ENCODE measurements at places on chromosomes 3 and 15.
A peak's percentile ranks its signal among the peaks of the same experiment; 100 is the strongest.

- DNase-seq, result no peak
These were observed 147.3 kb upstream of the UBE2E2 start for GRCh38 chr3:23055733-23056376.

GRCh38 chr3:105274536-105274935, 92.2 kb upstream of the ALCAM start:
- no peak for DNase-seq

- no peak for DNase-seq
These were observed 254.5 kb upstream of the ROPN1 start for GRCh38 chr3:124246376-124246775.

DNA sequence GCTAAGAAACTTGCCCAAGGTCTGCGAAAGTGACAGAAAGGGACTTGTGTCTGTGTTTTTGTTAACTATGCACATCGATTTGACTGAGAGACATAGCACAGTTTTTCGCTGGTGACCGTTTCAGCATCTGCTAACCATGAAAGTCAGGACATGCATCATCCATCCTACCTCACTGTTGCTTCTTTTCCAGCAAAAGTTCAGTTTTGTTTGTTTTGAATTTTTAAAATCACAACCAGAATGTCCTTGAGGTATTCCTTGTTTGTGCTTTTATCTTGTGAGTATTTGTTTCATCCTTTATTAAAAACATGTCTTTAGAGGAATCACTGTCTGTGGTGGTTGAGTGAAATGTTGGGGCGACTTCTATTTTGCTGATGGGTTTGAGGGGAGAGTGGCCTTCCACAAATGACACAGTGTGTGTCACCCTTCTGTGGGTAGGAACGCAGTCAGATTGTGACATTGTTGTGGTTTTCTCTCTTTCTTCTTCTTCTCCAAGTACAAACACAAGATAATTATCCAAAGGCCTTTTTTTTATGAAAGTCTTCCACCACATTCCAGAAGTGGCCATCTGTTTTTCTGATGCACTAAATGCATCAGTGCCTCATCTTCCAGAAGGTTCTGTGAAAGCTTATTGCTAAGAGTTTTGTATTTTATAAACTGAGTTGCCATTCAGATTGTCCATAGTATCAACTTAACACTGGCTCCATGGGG, 214.4 kb upstream of the NR2E3 start:
- no peak for DNase-seq

- no peak for DNase-seq
These were observed 312.8 kb upstream of the CHRM5 start for GRCh38 chr15:33655488-33655887.

DNA sequence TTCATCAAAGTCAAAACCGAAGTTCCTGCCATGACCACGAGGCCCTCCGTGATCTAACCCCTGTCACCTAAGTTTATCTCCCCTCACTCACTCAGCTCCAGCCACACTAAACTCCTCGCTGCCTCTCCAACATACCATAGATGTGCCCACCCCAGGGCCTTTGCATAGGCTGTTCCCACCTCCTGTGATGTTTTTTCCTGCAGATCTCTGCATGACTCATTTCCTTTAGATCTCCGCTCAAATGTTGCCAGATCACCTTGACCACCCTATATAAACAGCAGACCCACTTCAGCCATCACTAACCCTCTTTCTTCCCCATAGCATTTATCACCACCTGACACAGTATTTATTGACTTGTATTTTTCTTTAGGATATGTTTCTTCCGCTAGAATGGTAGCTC, 58.5 kb downstream of the HRH1 start:
- DNase-seq, result no peak

- peak; percentile 38 for DNase-seq
These were observed 609 bp downstream of the GOLGA8A start for GRCh38 chr15:34436956-34437442.

DNA sequence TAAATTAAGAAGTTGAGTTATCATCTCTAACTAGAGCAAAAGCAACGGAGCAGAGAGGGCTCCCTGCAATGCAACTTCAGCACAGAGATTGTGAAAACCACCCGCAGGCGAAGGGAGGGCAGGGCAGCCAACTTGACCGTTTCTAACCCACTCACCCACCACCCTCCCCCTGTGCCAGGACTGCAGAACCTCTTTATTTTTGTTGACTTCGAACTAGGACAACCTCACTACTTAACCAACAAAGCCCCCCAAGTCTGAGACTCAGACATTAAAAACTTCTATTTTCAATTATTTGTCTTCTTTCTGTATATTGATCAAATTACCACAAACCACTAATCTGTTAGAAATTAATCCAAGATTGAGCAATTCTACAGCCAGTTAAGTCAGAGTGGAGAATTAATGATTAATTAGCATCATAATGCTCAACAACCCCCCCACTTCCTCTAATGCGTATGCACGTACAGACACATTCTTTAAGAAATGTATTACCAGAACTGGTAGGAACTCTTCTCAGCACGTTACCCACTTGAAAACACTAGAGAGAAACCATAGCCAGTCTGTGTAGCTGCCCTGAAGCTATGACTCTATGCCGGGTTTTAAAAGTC, 2.0 kb downstream of the MGLL start:
- DNase-seq, result no peak

DNA sequence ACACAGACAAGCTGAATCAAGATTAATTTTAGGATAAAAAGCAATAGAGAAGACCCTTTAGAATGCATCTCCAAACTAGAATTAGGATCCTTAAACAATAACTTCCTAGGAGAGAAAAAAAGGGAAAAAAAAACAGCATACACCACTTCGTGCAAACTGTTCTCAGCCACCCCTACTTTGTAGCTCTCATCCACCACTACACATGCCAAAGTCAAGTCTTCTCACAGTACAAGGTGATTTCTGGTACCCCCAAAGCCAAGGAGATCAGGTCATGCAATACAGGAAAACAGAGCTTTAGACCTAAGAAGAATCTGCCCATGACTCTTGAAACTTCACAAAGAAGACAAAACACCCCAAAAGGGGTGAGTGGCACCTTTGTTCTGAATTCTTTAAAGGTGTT, 166.9 kb downstream of the SUCNR1 start:
- DNase-seq, result no peak

GRCh38 chr15:84766461-84767035, 18.2 kb downstream of the ZNF592 start:
- no peak for DNase-seq

- no peak for DNase-seq
These were observed 224.2 kb downstream of the MINAR1 start for GRCh38 chr15:79656151-79657000.

DNA sequence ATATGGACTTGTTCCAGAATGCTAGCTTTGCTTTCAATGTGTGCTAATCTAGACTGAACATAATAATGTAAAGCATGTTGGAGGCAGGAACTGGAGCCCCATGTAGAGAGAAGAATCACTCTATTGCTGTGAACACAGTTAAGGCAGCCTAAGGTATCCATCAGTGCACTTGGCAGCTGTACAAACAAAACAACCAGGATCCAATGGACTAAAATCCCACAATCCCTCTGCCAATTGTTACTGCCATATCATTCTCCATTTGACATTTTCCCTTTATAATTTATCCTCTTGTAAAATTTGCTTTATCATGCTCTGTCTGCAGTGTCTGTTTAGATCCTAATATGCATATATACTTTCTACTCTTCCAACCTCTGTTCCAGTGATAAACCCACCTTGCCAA, 756.8 kb upstream of the LMCD1 start:
- DNase-seq, result no peak

DNA sequence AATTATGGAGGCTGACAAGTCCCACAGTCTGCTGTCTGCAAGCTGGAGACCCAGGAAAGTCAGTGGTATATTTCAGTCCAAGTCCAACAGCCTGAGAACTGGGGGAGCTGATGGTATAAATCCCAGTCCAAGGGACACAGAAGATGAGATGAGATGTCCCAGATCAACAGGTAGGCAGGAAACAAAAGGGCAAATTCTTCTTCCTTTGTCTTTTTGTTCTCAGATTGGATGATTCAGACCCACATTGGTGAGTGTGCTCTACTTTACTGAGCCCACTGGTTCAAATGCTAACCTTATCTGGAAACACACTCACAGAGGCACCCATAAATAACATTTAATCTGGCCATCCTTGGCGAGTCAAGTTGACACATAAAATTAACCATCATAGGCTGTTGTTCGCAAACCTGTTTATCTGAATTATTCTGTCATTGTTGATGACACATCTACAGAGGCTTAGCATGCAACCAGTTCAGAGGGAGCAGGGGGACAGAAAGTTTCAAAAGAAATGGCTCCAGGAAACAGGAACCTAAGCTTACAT, 62.7 kb upstream of the ITGA11 start:
- no peak for DNase-seq

DNA sequence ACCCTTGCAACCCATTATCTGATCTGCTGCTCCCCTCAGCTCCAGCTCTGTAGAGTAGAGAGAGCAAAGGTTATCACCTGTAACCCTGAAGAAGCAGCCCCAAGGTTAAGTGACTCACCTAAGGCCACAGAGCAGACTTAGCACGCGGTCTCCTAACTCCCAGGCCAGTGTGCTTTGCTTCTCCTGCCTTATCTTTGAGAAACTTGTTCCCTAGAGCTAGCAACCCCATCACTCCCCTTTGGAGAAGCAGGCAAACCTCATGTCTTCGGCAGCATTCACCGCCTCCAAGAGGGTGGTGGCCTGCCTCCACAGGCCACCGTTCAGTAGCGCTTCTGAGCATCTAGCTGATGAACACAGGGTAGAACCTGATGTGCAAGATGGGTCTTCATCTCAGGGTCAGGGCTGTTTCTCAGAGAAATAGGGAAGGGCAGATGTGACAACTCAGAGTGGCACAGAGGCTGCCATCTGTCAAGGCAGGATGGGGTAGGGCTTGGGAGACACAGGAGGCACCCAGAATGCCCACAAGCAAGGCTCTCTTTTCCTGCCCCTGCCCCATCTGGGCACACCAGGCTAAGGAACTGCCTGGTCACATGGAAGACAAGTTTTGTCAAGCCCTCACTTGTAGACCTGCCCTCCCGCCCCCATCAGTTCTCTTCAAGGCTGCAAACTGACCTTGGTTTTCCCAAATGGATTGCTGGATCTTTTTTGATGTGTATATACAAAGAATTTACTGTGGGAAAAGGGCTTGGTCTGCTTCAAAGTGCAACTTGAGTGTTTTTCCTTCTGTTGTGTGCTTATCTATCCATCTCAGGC, 34.9 kb upstream of the CLK3 start:
- no peak for DNase-seq

DNA sequence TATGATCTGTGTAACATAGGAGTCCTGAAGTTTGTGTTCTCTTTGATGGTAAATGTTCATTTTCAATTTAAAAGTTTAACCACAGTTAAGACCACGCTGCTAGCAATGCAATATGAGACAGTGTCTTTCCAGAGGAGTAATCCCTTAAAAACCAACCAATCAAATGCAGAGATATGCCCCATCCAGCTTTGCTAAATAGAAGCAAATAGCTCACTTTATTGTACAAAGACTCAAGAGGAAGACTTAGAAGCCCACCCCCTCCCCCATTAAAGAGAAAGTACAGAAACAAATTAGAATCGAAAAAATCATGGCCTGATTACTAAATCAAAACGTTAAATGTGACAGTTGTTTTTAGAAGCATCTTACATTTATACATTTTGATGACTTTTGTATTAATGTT, 2.1 kb upstream of the ANP32A start:
- no peak for DNase-seq

DNA sequence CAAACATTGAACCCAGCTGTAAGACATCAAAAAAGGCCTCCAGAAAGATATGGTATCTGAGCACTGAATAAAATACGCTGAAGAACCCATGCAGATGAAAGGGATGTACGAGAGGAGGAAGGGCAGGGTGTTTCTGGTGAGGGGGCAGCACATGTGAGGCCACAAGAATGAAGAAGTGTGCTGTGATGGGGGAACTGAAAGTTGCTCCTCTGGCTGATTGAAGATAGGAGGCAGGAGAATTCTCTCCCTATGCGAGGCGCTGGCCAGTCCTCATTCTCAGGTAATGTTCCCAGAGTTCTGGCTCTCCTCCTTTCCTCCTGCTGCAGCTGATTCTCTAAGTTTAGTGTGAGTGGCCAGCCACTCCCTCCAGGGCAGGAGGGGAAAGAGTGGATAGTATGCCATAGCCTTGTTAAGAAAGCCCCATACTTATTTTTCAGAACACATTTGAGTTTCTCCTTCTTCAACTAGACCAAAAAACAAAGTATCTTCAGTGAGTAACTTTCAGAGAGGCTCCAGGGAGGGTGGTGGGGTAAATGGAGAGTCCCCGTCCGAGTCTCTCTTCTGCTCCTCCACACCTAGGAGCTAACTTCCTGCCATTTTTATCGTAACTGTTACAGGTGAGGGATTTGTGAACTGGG, 26.9 kb upstream of the MYO1E start:
- DNase-seq, result no peak

GRCh38 chr3:71805199-71805598, 20.3 kb upstream of the PROK2 start:
- DNase-seq, result no peak

DNA sequence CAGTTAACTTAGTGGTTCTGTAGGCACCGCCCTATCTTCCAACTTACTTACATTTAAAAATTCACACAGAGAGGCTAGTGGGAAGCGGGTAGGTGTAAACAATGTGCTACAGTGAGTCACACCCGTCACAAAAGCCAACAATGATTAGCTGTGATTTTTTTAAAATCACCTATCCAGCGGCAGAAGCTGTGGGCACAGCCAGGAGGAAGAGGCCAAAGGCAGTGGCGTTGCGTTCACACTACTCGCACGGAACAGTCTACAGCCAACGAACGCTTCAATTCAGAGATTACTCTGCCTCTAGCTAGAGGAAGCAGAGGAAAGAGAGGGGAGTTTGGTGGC, 2.5 kb upstream of the NLGN1 start:
- no peak for DNase-seq

- no peak for DNase-seq
These were observed 1.3 kb upstream of the ITPR1 start for GRCh38 chr3:4491855-4492207.

DNA sequence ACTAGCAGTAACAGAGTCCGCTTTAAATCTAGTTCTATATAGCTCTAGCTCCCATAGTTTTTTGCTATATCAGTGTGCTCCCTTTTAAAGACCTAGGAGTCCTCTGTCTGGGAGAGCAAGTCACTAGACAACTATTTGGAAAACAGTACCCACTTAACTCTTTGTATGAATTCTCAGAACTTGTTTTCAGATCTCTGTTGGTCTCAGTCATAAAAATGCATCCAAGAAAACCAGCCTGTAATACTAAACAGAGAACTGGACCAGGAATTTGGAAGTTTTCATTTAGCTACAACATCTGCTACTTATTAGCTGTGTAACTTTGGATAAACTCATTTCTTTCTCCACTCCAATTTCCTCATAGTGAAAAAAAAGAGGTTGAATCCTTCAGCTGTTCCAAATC, 56.9 kb upstream of the C3orf49 start:
- no peak for DNase-seq

DNA sequence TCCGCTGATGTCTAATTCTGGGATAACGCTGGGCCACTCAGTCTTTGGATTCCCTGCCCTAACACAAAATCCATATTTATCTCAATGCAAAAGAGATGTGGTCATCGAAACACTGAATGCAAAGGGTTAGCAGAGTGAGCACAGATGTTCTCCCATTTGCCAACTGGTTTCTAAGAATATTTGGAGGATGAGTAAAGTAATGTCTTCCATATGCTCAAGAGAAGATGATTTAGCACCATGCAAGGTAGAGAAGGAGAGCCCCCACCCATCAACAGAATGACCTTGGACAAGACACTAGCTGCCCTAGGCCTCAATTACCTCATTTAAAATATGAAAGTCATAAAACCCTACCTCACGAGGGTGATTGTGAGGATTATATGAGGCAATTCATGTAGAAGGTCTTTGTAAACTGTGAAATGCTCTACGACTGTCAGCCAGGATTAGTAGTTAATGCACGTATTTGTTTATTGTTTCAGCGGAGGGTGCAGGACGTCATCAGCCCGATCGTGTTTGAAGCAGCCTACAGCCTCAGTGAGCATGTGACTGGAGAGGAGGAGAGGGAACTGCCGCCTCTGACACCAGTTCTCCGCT, 232.9 kb upstream of the CTDSPL start:
- DNase-seq, result no peak

All from stimulated activated CD8-positive, alpha-beta memory T cell treated with anti-CD3 and anti-CD28 coated beads, Interleukin-15, amount 100 ng/mL, for 4 hours (primary cell).